ENCODE measurements at places on chromosomes 5 and 9.

GRCh38 chr9:72394066-72394465 is 29.1 kb upstream of the ZFAND5 start:
- no peak for DNase-seq

DNA sequence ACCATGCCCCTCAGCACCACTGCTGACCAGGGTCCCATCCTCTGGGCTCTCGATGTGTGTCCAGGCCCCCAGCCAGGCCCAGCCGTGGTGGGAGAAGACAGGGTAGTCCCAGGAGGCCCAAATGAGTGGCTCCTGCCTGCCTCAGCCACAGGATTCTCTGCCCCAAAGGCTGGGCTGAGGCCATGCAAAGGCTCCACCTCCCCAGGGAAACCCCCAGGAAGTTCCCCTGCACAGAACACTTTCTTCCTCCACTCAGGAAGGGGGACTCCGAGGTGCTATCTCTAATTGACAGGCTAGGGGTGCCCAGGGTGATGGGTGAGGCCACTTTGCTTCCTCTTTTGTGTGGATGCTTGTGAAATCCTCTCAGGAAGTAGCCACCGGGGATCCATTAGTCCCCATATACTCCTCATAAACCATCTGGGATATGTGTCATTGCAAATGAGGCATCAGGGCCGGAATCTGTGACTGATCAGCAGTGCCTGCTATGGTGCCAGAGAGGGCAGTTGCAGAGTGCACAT is 23.1 kb upstream of the TDRD7 start:
- no peak for DNase-seq

GRCh38 chr9:75183306-75183705 is 95.0 kb downstream of the OSTF1 start:
- DNase-seq = no peak

DNA sequence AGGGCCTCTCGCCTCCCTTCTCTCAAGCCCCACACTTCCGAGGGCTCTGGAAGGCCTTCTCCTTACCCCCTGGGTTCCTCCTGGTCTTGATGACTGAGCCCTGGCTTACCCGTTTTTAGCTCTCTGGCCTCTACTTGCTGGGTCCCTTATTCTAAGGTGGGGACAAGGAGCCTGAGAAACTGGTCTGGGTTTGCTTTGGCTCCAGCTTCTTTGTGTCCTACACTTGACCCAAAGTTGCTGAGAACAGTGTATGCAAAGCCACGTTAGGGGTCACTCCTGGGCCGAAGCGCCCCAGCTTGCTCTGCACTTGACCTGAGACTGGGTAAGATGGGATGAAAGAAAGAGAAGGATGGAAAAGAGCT is 788 bp downstream of the ZNF346 start:
- no peak for DNase-seq

- DNase-seq = no peak
These were observed at the start of gene DIPK1B for GRCh38 chr9:136711751-136712689. Gene DIPK1B (plus strand): TSS chr9:136712572. CDS start chr9:136712666, 94 bp downstream.

- no peak for DNase-seq
These were observed 85.2 kb downstream of the ANKRD33B start for GRCh38 chr5:10648806-10649665.

- DNase-seq = no peak
These were observed 179.1 kb downstream of the MUSK start for GRCh38 chr9:110847671-110848070.

DNA sequence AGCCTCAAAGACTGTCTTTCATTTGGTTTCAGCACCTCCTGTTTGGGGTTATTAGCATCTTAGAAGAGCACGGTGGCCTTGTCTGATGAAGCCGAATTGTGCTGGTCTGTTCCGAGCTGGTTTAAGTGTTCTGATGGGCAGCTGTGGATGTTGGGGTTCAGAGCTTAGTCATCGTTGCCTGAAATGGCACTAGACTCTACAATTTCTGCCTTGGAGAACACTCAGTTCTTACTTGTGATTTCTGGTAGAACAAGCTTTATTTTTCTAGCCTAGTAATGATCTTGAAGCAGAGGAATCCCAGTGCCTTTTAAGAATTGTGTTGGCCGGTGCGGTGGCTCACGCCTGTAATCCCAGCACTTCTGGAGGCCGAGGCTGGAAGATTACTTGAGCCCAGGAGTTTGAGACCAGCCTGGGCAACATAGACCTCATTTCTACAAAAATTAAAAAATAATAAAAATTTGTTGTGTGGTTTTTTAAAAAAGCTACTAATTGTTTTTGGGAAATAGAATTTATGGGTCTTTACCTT is 7.8 kb downstream of the FBXW5 start:
- DNase-seq = no peak

DNA sequence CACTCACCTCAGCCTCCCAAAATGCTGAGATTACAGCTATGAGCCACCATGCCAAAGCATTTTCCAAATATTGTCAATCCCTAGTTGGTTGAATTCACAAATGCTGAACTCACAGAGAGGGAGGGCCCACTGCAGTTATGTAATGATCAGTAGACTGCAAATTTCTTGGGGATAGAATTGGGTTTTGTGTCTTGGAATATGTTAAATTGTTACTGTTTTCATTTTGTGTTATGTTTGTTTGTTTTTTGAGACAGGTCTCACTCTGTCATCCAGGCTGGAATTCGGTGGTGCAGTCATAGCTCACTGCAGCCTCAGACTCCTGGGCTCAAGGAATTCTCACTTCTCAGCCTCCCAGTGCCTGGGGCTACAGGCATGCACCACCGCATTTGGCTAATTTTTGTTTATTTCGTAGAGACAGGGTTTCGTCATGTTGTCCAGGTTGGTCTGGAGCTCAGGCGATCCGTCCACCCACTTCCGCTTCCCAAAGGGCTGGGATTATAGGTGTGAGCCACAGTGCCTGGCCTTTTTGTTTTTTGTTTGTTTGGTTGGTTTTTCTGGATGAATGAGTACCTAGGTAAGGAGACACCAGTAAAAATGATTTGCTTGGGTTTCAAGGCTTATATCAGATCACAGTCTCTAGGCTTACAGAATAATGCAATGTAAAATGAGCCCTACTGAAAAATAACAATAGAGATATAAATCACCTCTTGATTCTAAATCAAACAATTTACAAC is 31.5 kb upstream of the LMNB1 start:
- no peak for DNase-seq

GRCh38 chr5:36414869-36415282 is 113.2 kb upstream of the RANBP3L start:
- DNase-seq = no peak

- peak; percentile 65 for DNase-seq
These were observed 8.6 kb upstream of the PTGES start for GRCh38 chr9:129761293-129761900.

- DNase-seq = no peak
These were observed 1.1 kb downstream of the IL4 start for GRCh38 chr5:132674671-132675506.

DNA sequence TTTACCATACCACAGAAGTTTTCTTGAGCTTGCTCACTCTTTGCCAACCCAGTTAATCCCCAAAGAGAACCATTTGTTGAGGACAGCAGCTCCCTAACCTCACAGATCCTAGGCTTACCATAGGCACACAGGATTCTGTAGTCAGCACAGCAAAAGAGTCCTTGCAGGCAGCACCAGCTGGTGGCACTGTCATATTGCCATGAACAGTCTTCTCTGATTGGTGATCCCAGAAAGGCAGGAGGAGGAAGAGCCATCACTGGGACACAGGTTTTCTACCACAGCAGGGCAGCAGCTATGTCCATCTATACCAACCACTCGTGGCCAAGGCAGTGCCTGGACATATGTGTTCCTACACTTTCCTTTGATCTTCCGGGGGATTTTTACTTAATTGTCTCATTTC is 297.1 kb upstream of the CD180 start:
- DNase-seq = peak; percentile 44

DNA sequence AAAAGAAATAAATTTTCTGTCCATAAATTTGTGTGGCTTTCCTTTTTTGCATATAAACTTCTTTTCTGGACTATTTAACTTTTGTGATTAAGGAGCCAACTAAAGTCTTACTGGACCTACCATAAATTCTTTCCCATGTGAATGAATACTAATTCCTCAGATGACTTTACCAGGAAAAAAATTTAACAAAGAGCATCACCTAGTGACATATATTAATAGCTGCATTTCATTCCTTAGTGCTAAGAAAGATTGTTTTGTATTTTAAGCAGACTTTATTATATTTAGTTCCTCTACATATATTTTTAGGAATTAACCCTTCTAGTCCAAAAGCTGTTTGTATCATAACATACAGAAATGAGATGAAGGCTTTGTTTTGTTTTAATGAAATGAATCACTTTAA is 64.4 kb downstream of the C9orf85 start:
- DNase-seq = no peak

DNA sequence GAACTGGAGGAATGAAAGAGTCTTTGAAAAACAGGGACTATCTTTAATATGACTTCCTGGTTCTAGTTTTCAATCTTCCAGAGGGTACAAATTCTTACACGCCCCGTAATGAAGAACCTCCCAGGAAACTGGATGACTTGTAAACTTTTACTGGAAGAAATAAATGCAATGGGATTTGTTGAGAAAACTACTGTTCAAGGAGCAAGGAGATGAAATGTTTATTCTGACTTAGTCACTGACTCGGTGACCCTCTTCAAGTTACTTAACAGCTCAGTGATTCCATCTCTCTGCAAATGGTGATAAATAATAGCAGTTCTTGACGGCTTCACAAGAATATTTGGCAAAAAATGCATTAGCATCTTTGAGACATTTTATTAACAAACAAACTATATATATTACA is 858.6 kb downstream of the PTPRD start:
- no peak for DNase-seq

DNA sequence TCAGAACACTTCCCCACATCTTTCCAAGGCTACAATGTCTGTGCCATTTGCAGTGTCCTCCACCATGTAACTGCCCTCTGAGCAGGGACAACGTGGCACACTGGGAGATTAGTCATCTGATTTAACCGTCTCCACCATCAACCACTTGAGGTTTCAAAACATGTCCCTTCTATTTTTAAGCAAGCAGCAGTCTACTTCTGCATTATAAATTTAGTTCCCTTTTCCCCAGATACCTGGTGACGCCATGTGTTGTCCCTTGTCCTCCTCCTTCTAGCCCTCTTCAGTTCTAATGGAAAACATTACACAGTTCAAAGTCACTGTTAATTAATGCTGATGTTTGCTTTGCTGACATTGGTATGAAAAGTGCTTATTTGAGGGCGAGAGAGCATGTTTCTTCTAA is 52.8 kb downstream of the ATP10B start:
- DNase-seq = no peak

DNA sequence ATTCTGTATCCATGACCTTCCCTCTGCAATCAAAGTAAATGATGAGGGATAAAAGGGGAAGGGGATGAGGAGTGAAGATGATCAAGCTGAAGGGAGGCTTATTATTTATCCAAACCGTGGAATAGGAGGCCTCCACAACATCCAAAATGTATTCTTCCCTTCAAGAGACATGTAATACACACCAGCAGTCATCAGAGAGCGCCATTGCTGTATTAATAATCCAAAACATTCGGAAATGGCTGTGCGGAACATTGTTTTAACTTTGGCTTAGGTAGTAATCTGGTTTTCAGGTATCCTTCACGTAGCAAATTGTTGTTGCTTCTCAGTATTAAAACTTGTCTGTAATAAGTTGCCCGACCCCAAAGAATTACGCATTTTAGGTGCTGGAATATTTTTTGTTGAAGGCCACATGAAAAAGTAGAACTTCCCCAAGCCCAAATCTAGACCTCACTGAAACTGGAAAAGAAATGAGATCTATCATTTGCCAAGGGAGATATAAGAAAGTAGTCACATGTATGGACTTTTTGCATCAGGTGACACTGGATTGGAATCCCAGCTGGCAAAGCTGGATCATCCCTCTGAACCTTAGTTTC is 2.6 kb upstream of the BOD1 start:
- peak; percentile 61 for DNase-seq

GRCh38 chr5:92749943-92750342 is 831.1 kb downstream of the NR2F1-AS1 start:
- no peak for DNase-seq

DNA sequence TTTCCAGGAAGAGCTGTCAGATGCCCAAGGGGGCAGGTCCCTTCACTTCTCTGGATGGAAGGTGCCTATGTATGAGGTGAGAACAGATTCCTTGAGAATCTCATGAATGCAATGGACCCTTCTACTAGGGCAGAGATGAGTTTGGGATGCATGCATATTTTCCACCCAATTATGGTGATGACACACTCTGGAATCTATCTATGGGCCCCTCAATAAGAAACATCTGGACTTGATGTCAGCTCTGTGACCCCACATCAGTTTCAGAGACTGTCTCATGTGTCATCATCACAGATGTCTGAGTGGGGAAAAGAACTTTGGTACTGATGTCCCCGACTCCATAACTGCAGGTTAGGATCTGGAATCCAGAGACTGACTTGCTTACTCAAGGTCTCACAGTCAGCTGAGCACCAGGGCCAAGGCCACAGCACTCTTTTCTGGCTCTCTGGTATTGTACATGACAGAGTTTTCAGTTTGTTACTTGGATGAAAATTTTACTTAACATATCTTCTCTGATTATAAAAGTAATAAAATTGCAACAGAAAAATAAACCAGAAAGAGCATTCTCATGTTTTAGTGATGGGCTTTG is 177.0 kb downstream of the DCP2 start:
- no peak for DNase-seq

GRCh38 chr9:18317896-18318295 is 156.1 kb upstream of the ADAMTSL1 start:
- DNase-seq = no peak

GRCh38 chr9:123251324-123251723 is 17.1 kb downstream of the STRBP start:
- no peak for DNase-seq

DNA sequence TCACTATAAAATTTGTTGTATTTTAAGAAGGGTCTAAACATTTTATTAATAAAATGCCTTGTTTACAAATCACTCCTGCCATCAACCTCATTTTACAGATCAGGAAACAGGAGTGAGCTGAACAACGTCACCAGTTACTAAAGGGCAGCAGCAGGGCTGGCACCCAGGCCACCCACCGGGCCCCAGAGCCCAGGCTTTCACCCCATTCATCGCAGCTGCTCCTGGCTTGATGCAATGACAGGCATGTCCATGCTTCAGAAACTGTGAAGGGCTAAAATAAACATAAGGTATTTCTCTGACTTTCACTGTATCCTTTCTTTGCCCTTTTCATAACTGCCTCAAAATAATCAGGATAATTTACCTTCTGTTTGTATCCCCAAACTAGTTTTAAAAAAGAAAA is 18.1 kb downstream of the MED27 start:
- DNase-seq = no peak

GRCh38 chr9:21317956-21318923 is 13.1 kb upstream of the IFNA5 start:
- peak; percentile 29 for DNase-seq

- peak; percentile 38 for DNase-seq
These were observed 68.4 kb downstream of the SLC25A46 start for GRCh38 chr5:110807169-110807568.

DNA sequence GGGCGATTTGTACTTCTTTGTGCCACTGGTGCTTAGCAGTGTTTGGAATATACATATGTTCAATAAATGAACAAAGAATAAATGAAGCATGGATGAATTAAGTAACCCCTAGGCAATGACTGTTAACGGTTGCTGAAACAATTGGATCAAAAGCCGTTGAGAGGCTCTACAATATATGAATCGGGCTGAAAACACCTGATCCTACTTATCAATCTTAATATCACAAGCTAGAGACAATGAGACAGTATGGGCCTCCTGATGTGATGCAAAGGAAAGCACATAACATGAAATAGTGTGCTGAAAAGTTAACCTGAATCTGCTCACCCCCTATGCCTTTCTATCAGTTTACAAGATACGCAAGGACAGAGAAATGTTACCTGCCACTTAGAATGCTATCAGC is 410.3 kb upstream of the RGMB start:
- DNase-seq = no peak

GRCh38 chr5:82221020-82221419 is 57.1 kb downstream of the RPS23 start:
- DNase-seq = no peak

Measured in mucosa of gallbladder (tissue), 1 donor.